ENCODE measurements at places on chromosomes 12 and 14.

- no peak for DNase-seq
Observed at GRCh38 chr12:14850929-14851663, 7.8 kb upstream of the ART4 start.

DNA sequence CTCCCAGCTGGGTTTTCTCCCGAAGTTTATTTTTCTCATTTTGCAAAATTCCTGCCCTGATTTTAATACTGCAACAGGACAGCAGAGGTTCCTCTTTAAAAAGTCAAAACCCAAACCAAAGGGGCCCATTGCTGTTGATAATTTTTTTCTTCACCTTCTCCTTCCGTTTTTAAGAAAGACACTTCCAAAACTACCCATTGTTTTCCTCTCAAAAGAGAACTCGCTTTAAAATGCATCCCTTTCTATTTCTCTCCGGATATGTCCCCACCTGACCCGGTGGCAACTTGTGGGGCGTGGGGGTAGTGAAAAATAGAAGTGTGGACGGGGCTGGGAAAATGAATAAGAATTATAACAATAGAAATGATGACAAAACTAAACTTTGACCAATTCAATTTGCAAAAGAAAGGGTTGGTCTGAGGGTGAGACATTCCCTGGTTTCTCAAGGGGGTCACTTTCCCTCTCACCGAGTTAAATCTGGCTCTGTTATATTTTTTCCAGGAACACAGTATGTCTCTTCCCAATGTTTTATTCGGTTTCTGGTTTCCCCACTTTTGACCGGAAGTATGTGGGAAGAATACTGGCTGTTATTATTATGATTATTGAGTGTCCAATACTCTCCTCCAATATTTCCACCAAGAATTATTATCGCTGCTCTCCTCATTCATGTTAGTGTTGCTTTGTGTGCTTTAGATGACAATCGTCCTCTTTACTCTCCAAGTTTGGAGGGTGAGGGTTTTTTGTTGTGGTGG is 4.1 kb upstream of the TBX5 start:
- DNase-seq = no peak

- DNase-seq = no peak
Observed at GRCh38 chr14:106187216-106187615, 660.8 kb downstream of the TMEM121 start.

DNA sequence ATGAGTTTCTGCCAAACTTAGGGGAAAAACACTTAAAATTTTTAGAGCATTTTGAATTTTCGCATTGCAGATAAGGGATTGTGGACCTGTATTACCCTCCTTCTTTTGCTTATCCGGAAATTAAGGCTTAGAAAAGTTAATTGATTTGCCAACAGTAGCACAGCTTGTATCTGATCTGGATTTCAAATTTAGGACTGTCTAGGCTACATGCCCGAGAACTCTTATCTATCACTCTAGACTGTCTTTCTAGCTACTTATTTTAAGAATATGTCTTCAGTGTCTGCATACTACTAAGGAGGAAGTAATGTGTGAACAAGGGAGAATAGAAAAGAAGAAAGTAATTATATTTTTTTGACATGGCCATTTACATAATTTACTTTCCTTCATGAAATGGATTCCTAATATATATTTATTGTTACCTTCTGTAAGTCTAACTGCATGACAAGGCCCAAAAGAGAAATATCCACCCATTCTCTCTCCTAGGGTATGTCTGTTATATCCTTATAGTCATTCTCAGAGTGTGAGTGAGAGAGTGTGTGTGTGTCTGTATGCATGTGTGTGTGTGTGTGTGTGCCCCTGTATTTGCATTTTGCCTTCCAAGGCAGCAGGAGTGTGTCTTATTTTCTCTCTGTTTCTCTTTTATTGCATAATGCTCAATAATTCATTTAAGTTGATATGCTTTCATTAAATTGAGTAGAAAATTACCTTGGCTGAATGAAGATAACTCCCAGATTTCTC is 132.1 kb downstream of the SLC5A8 start:
- DNase-seq = no peak

GRCh38 chr12:93484315-93484981 is 17.1 kb downstream of the MRPL42 start:
- no peak for DNase-seq
